Small intestine (tissue), 16 donors: ENCODE measurements at places on chromosomes 7 and 10.

DNA sequence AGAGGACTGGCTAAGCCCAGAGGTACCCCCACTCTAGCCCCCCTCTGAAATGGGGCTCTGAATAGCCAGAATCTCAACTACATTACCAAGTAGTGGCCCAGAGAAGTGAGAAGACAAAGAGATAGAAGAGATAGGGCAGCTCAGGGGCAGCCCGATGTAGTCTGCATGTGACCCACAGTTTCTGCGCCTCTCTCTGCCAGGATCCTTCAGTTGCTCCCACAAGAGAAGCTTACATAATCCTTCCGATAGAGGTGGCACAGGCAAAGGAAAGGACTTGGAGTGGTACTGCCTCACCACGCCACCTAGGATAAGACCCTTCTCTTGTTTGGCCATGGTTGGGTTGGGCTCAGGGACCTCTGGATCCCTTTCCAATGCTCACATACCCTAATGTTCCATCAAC, 5.4 kb upstream of the PDE1C start:
- no peak overlapping the region for H3K4me3 ChIP-seq
- H3K27ac ChIP-seq = no peak overlapping the region
- H3K27me3 ChIP-seq = peaks cover under 1% of the 10 kb centered on the region
- H3K4me1 ChIP-seq = no peaks in the 10 kb centered on the region

GRCh38 chr10:33800545-33800944, 466.1 kb upstream of the NRP1 start:
- H3K36me3 ChIP-seq = no peaks in the 10 kb centered on the region
- no peaks in the 10 kb centered on the region for H3K4me1 ChIP-seq
- H3K4me3 ChIP-seq = no peak overlapping the region
- H3K27ac ChIP-seq = no peak overlapping the region
- no peaks in the 10 kb centered on the region for H3K27me3 ChIP-seq
- DNase-seq = peak; percentile 7

GRCh38 chr10:96082748-96083147, 39.4 kb downstream of the CCNJ start:
- DNase-seq = no peak
- no peak overlapping the region for H3K27ac ChIP-seq
- no peak overlapping the region for H3K4me3 ChIP-seq
- H3K4me1 ChIP-seq = no peaks in the 10 kb centered on the region
- no peaks in the 10 kb centered on the region for H3K36me3 ChIP-seq
- H3K27me3 ChIP-seq = no peaks in the 10 kb centered on the region

DNA sequence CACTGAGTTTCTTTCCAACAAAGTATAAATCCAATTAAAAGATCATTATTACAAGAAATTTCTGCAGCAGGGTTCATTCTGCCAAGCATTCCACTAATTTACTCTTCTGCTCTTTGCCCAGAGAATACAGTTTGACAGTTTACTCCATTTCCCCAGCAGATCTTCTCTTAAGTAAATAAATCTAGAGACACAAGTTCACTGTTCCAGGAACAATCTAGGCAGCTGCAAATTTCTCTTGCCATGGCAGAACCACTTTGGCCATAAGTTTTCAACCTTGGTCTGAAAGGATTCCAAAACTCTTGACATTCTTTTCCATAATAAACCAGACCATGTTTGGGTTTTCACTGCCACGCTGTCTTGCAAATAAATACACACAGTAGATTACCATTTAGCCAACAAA, 11.5 kb downstream of the RGS10 start:
- H3K36me3 ChIP-seq = no peaks in the 10 kb centered on the region
- no peaks in the 10 kb centered on the region for H3K4me1 ChIP-seq

DNA sequence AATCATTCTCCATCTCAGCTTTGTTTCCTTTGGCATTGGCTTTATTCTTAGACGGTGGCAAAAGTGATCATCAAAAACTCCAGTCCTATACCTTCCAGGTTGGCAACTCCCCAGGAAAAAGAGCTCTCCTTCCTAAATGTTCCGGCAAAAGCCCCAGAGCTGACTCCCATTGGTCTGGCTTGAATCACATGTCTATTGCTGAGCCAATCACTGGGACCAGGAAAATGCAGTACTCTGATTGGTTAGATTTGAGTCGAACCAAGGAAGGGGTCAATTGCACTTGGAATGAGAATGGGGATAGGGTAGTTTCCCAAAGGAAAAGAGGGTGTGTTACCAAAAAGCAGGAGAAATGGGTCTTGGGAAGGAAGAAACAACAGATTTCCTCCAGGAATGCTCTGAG, 22.3 kb downstream of the LEP start:
- H3K36me3 ChIP-seq = no peaks in the 10 kb centered on the region
- no peaks in the 10 kb centered on the region for H3K4me1 ChIP-seq
- H3K27me3 ChIP-seq = no peaks in the 10 kb centered on the region
- no peak for DNase-seq
- no peak overlapping the region for H3K4me3 ChIP-seq

DNA sequence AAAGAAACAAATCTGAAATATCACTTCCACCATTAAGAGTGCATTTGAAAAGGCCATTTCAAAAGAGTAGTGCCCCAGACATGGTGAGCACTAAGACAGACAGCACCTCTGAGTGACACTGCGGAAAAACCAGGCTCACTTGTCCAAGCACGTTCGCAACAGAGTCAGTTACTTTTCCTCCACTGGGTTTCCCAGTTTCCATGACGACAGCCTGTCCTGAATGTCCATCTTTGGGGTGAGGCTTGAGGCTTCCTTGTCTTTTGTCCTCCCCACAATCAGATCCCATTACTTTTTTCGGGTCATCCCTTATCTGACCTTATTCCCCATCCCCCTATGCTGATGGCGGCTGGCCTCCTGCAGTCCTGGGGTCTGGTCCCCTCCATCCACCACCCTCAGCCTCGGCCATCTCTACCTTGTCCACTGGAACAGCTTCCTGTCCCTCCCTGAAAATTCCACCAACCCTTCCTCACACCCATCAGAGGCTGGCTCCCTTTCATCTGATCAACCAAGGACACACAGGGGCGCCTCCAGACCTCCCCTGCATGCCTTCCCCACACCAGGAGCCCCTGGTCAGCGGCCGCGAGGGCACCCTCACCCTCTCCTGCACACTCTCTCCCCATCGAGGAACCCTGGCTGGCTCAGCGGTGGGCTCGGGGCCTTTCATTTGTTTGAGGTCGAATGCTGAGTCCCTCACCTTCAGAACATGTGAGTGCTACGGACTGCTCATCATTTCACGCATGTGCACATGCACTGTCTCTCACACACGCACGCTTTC, 363.6 kb downstream of the DNAJB6 start:
- H3K4me3 ChIP-seq = no peak overlapping the region
- DNase-seq = no peak
- H3K27ac ChIP-seq = no peak overlapping the region
- no peaks in the 10 kb centered on the region for H3K36me3 ChIP-seq

DNA sequence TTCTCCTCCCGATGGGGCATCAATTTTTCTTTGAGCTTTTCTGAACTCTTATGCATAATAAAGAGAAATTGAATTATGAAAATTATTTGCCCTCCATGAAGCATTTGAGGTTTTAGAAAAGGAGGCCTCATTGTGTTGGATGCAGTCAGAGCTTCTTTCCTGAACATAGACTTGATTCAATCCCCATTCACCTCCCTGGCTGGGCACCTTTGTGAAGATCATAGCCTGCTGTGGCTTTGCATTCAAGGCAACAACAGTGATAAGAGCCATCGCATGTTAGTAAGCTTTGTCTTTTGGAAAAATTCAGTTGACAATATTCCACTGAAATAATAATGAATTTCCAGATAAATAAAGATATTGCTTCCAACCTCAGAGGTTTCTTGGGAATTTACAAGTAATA, 87.1 kb downstream of the TRIL start:
- DNase-seq = no peak
- peaks cover 4% of the 10 kb centered on the region for H3K27me3 ChIP-seq
- no peak overlapping the region for H3K27ac ChIP-seq
- no peaks in the 10 kb centered on the region for H3K36me3 ChIP-seq
- H3K4me1 ChIP-seq = no peaks in the 10 kb centered on the region
